ENCODE measurements at places on chromosomes 5 and 9.

GRCh38 chr9:89483592-89484474 lies 14.1 kb downstream of the SEMA4D start:
- no peak for DNase-seq

DNA sequence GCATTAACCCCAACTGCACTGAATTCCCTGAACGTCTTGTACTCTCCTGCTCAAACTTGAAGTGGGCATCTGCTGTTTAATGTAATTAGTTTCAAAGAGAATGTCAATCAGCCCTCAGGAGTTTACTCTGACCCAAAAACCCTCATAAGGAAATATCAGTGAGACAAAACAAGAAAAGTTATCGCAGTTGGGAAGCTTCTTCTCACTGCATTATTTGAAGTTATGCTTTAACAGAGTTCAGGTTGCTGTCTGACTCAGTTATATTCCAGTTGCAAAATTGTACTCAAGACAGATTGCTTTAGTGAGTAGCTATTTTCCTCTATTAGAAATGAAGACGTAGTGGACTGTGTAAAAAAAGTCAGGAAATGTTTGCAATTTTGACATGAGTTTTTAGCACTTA lies 52.1 kb downstream of the PPIC start:
- no peak for DNase-seq

- no peak for DNase-seq
Measured at GRCh38 chr5:55232985-55233928, at the start of gene CCNO. TSS of gene CCNO (minus strand) at chr5:55233608. CDS start at chr5:55233523, 85 bp downstream.

DNA sequence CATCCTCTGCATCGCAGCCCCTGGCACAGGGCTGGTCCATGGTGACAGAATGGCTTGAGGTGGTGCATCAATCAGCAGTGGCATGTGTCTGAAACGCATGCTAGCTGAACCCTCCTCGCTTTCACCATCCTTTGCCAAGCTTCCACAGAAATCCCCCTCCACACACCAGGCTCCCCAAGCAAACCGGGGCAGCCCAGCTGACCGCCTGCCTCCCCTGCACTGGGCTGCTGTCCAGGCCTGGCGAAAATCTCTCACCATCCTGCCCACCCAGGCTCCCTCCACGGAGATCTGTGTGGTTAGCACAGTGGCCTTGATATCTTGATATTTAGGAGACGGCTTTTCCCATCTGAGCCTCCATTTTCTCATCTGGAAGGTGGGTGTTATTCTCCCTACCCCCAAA lies 905 bp upstream of the HRH2 start:
- DNase-seq = no peak

GRCh38 chr9:132694144-132694543 lies 23.9 kb downstream of the GTF3C4 start:
- DNase-seq = no peak

GRCh38 chr5:4212071-4212739 lies 616.6 kb downstream of the IRX1 start:
- DNase-seq = no peak

DNA sequence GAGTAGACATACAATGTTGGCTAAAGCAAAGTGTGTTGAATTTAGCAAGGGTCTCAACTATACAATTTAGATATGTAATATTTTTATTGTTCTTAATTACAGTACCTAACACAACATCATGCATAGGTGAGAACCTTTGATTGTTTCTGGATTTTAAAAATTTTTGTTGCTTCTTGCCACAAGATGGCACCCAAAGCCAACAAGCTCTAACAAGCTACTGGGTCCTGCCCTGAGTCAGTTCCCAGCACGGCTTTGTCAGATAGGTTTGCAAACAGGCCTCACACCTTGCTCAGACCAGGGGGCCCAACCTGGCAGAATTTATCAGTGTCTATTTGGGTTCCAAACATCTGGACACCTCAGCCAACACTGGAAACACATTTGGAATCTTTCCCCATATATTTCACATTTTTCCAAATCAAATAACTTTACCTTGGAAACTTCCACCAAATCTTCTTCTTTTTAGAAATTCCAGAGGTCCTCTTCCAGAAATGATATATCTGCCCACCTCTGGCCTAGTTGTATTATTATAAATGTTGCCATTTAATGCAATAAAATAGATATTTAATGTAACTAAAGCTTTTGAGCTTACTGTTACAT lies 49.5 kb upstream of the EGFLAM start:
- DNase-seq = no peak

DNA sequence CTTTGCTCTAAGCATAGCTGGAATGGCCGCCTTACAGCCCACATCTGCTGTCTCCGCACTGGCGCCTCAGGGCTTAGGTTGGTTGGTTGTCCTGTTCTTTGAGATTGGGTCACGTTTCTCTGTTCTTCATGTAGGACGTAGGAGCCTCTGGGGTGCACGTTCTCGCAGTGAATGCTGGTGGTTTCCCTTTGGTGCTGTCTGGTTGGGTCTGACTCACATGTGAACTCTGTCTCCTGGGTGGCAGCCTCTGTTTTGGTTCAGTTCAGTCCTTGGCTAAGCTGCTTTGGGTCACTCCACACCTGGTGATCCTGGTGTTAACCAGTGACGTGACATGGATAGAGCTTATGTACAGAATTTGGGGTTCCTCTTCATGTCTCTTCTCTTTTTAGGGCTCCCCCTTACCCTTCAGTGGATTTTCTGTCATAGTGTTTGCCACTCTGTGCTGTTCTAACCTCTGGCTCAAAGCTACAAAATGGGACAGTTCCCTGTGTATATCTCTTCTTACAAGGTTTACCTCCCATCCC lies 12.6 kb upstream of the LPCAT1 start:
- no peak for DNase-seq

- no peak for DNase-seq
Measured at GRCh38 chr5:120690621-120691407, 226.7 kb downstream of the PRR16 start.

- no peak for DNase-seq
Measured at GRCh38 chr9:137045294-137046087, 486 bp downstream of the NPDC1 start.
